ENCODE measurements at places on chromosomes 1 and 21.

DNA sequence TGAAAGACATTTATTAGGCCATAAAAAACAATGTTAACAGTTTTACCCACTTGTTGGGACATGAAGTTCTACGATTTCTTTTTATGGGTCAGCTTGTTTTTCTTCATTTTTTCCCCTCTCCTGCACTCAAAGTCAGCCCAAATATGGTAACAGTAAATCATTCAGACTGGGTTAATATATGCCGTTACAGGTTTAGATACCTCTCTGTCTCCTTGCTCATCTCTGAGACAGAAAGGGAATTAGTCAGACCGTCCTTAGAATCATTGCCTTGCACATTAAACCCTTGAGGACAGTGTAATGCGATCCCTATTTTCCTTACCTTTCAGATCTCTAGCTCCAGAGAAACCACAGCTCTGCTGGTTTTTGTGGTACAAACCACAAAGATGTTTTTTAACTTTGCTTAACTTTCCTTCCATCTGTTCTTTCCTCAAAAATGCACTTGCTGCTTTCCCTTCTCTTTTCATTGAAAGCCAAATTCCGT, 613.3 kb downstream of the PLPP3 start:
- DNase-seq: no peak

DNA sequence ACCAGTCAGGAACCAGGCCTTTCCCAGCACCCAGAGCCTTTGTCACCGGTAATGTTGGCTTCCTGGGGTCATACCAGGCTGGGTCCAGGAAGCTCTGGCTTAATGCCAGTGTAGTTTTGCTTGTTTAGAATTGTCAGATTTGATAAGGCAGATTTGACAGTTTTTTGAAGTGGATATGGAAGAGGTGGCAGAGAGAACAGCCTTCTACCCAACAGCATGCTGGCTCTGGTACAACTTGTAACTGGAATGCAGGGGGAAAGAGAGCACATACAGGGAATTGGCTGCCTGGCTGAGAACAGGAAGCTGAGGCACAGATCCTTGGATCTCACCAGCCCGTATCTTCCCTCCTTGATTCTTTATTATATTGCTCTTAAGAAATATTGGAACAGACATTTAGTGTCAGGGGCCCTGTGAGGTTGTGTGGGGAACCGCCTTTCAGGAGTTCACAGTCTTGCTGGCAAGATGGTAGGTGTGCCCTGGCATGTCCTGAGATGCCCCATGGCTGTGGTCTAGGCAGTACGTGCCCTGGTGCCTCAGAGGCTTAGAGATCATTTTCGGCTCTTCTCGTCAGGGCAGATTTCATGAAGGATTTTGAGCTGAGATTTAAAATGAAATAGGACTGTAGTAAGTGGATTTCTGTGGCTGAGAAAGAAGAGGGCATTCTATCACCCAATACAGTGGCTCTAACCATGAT, 227.0 kb downstream of the PBX1 start:
- DNase-seq: no peak

GRCh38 chr1:43269627-43270375, at the start of gene TMEM125:
TSS of gene TMEM125 (plus strand) at chr1:43269983. CDS start at chr1:43272723, 2,740 bp downstream.
- no peak for DNase-seq

- no peak for DNase-seq
These were observed 2.5 kb downstream of the S1PR1 start for GRCh38 chr1:101239095-101240040.

DNA sequence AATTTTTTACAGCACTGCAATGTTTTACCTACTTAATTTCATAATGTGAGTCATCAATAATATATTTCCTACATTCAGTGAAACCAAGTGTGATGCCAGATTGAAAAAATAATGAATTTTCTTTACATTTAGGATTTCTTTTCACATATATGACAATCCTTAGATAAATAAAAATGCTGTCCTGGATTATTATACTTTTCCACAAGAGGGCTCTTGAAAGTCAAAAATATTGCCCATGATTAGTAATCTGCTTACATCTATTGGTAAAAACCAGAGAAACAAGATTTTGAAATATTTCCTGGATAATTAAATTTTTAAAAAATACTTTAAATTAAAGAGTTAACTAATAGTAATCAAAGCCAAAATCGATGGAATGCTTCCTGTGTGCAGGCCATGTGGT, 86.8 kb upstream of the PLPPR4 start:
- DNase-seq: no peak

- DNase-seq: no peak
These were observed 25.7 kb downstream of the WNT4 start for GRCh38 chr1:22117238-22117637.

DNA sequence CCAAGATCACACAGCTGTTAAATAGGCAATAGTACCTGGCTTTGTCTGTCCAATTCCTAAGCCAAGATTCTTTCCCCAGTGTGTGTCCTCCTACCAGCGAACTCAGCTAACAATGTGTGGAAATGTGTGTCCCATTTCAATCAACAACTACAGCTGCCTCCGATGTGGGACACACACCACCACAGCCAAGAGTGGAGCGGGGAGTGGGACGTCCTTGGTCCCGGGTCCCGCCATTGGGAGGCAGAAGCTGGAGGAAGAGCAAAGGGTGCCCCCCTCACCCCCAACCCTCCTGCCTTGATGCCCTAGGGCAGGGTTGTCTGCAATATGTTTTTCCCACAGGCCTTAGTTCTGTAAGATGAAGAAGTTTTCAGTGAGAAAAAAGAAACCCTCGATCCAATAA, 265.4 kb upstream of the RAB4A start:
- DNase-seq: no peak

GRCh38 chr1:54136269-54136896, 16.4 kb downstream of the CDCP2 start:
- no peak for DNase-seq

DNA sequence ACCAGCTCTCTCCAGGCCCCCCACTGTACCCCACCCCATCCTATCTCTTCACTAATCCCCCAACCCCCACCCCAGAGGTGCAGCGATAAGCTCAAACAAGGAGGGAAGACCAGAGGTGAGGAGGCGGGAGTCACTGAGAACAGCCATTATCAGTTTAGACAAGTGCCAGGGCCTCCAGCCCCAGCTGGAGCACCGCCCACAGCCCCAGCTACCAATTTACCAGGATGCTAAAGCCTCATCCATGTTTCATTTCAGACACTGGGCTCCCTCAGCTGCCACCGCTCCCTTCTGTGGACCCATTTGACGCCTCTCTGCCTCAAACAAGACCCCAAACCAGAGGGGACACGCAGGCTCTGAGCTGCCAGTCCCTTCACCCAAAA, 80.6 kb downstream of the DISP3 start:
- no peak for DNase-seq

DNA sequence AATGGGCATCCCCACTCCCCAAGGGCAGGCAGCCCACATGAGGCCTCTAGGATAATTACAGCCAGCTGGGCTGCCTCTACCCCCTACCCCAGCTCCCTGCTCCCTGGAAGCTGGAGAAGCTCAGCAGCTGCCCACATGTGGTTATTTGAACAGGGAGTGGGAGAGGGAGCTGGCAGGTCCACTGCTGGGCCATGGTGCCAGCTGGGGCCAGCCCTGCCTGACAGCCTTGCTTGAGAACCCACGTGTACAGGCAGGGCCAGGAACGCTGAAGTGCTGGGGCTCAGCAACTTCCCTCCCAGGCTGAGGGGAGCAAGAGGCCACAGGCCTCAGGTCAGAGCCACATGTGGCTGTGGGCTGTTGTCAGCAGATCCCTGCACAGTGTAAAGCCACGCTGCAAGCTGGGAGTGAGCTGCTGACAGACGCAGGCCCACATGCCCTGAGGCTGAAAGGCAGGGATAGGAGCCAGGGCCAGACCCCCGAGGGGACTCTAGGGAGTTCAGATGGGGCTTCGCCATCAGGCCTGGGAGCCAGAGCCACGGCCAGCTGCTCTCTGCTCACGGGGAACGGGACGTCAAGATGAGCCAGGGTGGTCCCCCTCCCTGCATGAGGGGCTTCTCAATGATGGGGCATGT, 129.0 kb downstream of the SYF2 start:
- DNase-seq: no peak

- DNase-seq: no peak
These were observed 45.7 kb downstream of the LHX4 start for GRCh38 chr1:180275726-180276125.

- no peak for DNase-seq
These were observed 18.5 kb upstream of the GREM2 start for GRCh38 chr1:240630409-240630808.

GRCh38 chr1:74857676-74858075, 124.7 kb downstream of the TYW3 start:
- no peak for DNase-seq

GRCh38 chr1:215119719-215120365, 37.3 kb downstream of the KCNK2 start:
- DNase-seq: no peak

DNA sequence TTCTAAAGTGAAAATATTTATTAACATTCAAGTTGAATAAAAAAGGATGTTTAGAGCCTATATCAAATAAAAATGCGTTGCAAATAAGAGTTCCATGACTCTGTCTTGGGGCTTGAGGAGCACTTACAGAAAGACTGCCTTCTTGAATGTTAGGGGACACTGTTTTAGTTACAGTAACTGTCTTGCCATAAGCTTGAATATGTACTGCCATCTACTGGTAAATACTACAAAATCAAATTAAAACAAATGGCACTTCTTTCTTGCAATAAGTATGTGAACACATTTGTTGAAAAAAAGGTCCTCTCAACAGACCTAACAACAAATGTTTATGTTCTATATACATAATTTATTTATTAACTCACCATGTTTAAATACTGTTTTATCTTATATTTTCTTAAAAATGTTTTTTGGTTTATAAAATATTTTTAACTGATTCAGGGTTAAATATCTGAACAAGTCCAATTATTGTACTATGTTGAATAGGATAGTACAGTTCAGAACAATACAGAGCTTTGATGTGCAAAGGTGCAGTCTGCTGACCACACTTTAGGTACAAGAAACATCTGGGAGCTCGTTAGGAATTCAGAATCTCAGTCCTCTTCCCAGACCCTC, 199.5 kb downstream of the LRRIQ3 start:
- DNase-seq: peak; percentile 60

- DNase-seq: no peak
These were observed 29.1 kb upstream of the JUN start for GRCh38 chr1:58812926-58813325.

DNA sequence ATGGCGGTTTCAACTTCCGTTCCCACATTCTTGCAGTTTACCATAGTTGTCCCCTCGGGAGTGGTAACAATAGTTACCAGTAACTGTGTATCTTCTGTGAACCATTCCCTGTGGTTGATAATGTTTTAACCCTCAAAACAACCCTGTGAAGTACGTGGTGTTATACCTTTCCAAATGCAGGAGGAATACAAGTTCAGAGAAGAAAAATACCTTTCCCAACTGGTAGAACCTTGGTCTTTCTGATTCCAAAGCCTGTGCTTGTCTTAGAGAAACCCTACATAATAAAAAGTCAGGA, 789 bp downstream of the BTF3L4 start:
- no peak for DNase-seq

DNA sequence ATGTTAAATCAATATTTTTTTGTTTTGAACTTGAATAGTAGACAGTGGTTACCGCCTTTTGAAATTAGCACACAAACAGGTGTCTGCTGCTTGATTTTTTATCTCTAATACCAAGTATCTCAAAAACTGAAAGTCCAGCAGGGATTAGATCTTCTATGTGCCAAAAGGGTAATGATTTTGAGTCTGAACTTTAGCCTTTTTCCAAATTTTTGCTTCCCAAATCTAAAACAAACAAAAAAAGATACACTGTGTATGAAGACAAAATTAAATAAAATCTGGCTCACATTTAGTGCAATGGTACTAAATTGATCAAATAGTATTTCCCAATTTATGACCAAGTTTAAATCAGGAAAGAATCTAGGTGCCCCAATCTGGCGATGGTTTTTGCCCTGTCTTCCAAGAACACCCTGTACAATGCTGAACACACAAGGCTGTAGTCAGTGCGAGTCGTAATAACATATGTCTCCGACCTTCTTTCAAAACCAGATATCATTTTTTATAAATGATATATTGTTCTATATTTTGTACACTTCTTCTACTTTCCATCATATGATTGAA, 40.5 kb downstream of the PLPPR4 start:
- DNase-seq: no peak

DNA sequence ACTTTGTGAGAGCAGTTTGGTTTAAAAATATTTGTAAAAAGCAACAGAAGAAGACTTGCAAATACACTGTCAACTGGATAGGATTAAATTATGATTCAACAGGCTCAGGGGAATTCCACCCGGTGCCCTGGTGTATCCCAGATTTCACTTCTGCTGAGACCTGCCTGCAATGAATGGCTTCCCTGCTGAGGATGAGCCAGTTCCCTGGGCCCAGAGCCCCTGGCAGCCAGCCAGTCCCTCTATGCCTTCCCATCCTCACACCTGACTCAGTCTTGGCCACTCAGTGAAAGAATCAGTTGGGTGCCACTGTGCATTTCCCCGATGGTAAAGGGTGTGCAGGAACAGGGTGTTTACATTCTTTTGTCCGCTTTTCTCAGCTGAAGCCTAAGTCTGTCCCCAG, 64.4 kb downstream of the KCTD3 start:
- DNase-seq: no peak

DNA sequence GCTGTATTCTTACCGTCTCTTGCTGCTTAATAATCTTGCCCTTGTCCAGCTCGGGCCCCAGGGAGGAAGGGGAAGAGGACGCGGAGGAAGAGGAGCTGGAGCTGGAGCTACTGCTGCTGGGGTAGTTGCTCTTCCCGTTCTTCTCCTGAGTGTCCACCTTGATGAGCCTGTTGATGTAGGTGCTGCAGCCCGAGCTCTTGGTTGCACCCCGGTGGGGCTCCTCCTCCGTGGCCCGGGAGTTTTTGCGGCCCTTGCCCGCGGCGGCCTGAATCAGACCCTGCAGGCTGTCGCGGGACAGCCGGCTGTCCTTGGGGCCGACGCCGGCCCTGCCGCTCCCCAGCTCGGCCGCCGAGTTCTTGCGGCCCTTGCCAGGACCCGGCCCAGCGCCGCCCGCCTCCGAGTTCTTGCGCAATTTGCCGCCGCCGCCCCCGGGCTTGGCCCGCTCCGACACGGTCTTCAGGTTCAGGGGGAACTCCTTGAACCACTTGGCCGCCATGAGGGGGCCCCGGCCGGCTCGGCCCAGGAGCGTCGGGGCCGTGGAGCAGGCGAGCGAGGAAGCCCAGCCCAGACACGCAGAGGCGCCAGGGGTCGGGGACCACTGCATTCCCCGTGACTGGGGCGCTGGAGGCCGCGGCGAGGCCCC, 475 bp upstream of the TDRD10 start:
- DNase-seq: no peak

DNA sequence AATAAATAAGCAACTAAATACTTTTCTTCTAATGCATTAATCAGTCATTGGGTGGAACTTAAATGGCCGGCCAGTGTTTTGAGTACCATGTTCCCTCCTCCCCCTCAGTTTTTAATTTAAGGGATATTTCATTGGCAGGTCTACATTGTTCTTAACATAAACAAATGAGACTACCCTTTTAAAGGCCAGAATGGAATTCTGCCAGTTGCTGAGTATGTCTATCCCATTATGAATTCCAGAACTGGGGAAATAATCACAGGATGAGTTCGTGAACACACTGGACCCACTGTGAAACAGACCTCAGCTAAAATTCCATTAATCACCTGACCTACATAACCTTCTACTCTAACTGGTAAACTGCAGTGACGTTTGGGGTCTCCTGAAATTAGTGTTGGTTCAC, 305.5 kb upstream of the PKN2 start:
- no peak for DNase-seq

GRCh38 chr1:227759341-227760300, 24.4 kb downstream of the SNAP47 start:
- no peak for DNase-seq

GRCh38 chr1:14599183-14599791, 802 bp downstream of the KAZN start:
- no peak for DNase-seq

- DNase-seq: peak; percentile 31
These were observed 206.0 kb downstream of the CENPF start for GRCh38 chr1:214808845-214809460.

- DNase-seq: no peak
These were observed 63.2 kb downstream of the IER5 start for GRCh38 chr1:181151378-181152326.
